ENCODE measurements at places on chromosomes 6 and 20.

- DNase-seq = no peak
Observed at GRCh38 chr6:42419490-42420280, 32.0 kb downstream of the TRERF1 start.

DNA sequence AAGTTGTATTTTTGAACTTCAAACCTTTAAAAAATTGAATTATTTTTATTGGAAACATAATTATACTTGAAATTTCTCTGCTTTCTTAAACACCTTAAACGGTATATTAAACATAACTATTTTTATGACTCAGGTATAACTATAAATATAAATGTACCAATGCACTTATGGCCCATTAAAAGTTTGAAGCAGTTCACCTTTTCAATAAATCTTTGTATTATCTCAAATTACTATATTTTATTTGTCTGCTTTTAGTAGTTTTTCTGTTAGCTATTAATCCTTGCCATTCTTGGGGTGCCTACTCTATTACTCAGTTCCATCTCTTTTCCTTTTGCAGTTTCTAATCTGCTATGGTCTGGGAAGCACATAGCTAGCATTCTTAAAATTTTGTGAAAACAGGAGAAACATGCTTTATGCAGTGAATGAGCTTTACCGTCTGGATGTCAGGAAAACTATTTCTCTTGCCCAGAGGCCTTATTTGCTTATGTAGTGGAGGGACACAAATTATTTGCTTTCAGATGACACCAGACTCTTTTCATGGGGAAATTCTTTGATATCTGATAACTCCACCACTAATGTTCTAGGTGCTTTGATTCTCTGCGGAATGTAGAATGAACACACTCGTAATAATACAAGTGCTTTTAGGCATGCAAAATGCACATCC lies 378.9 kb upstream of the CITED2 start:
- no peak for DNase-seq

DNA sequence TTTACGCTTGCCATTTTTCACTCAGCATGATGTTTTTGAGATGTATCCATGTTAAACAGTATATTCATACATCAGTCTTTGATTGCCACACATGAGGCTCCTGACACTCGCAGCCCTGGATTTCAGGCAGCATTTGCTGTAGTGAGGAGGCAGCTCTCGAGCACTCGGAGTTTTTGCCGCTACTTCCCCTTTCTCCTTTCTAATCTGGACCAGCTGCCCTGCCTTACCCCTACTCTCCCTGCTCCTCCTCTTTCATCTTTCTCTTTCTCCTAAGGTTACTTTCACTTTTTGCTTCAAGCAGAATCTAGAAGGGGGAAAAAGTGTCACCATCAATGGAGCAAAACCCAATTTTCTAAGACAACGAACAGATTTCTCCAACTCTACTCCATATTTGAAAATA lies 5.9 kb upstream of the CST3 start:
- no peak for DNase-seq

DNA sequence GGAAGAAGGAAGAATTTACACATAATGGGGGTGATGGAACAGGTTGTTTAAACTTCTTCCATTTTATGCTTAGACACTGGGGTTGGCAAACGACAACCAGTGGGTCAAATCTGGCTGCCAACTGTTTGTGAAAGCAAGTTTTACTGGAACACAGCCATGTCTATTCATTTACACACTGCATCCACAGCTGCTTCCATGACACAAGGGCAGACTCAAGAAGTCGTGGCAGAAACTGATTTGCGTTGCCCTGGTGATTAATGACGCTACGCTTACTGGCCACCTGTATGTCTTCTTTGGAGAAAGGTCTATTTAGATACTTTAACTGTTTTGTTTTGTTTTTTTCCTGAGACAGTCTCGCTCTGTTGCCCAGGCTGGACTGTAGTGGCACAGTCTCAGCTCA lies 19.0 kb downstream of the CTCFL start:
- no peak for DNase-seq

GRCh38 chr20:15564981-15565380 lies 1008.3 kb downstream of the KIF16B start:
- DNase-seq = no peak

DNA sequence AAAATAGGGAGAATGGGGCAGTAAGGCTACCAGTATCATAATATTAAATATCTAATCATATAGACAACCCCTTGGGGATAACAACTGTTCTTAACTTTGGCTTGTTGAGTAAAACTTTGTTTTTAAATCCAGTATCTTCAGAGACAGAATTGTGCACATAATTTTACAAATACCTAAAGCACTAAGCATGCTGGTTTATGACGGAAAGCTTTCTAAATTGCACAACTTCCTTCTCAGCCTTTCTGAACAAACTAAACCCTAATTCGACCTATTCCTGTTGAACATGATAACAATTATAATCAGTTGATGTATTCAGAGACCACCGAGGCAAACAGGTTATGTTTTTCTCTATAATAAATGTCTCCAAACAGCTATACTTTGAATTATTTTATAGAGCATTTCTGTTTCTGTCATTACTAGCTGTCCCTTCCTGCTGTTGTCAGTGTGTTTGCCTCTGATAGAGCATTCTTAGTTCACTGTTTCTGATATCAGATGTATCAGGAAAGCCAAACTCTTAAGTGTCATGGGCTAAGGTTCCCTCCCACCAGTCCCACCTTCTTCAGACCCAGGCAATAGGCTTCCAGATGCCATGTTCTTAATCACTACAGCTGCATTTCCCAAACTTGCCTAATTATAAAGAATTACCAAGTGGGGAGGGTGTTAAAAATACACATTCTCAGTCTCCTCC lies 8.7 kb downstream of the ZHX3 start:
- no peak for DNase-seq

GRCh38 chr20:30602424-30602823 lies 655.0 kb upstream of the DEFB115 start:
- DNase-seq = no peak

GRCh38 chr6:79413562-79414002 lies 123.6 kb downstream of the LCA5 start:
- no peak for DNase-seq
